ENCODE measurements at places on chromosomes 3 and 15. TPM values are rescaled to one million over a fixed set of nuclear protein-coding genes. Genes with fewer than 3 reads are reported as not detected.

DNA sequence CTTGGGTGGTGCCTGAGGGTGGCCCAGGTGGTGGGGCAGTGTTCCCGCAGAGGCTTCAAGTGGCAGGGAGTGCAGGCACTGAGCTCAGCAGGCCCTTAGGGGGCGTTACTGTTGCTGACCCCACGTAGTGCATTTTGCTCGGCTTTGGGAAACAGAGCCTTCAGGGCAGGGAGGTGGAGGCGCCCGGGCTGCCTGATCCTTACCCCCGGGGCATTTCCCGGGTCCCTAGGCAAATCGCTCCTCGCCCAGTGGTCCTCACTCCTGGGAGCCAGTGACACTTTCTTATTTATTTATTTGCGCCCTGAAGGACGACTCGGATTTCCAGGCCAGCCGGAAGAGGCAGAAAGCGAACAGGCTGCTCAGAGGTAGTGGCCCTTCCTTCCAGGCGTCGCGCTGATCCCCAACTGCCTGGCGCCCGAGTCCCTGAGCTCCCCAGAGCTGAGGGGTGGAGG is 10.1 kb upstream of the FOXB1 start:
- DNase-seq = no peak

DNA sequence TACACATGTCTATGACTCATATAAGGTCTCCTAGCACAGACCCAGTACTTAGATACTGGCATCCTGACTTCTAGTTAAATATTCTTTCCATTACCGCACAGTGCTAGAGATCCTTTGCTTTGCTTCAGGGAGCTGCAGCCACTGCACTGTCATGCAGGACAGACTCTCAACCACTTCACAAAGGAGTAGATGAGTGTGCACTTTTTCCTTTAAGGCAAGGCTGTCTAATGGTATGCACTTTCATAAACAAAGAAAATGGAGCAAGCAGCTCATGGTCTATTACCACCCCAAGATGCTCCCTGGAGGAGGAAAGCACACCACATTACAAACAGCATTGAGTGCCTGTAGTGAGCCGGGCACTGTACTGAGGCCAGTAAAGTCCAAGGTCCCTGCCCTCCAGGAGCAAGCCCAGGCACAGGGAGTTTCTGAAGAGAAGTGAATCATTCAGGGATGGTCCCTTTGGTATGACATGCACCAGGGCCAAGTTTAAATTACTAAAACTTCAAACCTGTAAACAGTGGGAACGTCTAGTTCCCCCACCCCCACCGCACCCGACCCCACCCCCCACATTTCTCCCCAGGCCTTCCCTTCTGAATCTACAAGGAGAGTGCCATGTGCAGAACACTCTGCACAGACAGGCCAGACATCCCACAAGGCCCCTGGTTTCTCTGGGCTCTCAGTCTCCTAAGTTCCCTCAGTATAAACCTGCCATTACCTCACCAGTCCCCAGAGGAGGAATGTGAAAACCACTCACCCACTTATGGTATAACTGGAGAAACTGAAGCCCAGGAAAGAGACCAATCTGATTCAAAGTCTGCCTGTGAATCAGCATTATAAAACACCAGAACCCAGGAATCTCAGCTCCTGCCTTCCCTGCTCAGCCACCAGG is 107.8 kb upstream of the BCL6 start:
- peak; percentile 38 for DNase-seq

The PTX3 gene
- 0.16 TPM for polyA plus RNA-seq

The TUSC7 gene
- not detected for polyA plus RNA-seq

DNA sequence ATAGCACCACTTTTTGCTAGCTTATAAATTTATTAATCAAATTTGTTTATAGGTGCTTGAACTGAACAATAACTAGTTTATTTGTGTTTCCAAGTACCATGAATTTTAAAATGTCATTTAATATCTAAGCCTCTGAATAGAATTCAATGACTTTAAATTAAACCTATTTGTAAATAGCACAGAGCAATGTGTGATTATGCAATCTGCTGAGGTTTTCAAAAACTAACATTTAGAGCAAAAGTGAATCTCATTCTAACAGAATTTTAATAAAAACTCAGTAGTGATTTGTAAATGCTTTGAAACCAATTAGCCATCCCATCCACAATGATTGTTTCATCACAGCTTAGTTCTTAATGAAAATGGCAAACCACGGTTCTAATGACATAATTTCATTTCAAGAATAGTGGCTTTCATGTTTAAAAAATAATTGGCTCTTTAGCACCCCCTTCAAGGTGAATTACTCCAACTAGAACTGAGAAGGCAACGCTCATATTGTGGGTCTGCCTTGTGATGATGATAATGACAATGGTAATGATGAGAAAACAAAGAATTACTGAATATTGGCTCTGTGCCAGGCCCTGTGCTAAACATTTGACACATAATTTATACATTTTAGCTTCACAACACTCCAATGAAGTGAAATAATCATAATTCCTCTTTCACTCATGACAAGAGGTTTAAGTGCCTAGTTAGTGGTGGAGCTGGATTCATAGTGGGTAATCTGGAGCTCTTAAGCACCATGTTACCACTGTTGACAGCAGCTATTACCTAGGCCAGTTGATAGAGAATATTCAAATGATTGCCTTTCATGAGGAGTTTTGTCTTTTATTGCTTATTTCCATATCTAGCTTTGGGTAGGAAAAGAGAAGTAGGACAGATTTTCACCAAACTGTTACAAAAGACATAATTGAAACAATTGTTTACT is 145.7 kb downstream of the RBMS3 start:
- no peak for DNase-seq

DNA sequence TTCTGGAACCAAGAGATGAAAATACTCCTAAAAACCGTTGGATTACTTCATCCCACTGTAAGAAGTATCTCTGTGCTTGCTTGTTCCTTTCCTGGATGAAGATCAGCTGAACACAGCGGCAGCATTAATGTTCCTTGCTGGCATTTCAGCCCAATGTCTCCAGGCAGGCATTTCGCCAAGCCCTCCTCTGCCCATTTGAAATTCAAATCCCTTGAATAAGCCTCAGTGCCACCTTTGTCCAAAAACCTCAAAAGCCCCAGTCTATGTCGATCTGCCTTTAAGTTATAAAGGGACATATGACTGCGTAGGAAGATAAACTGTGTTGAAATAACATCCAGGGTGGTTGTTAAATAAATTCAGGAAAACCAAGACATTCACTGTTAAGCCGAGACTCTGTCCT is 156.8 kb upstream of the PDZRN3 start:
- DNase-seq = no peak

- DNase-seq = no peak
Measured at GRCh38 chr3:32510075-32510724, 7.5 kb upstream of the CMTM6 start.

DNA sequence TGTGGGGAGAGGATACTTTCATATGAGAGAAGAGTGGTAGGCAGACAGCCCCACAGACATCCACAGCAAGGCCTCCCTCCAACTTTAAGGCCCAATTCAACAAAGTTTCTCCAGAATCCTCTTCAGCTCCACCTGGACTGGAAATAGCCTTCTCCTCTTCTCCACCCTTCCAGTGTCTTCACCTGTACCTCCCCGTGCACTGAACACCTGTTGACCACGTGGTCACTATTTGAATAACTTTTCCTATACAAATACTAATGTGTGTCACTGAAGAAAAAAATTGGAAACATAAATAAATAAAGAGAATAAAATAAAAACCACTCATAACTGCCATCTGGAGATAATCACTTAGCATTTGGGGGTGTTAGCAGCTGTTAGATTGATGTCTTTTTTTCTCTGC is 52.9 kb downstream of the CCNL1 start:
- no peak for DNase-seq

- no peak for DNase-seq
Measured at GRCh38 chr15:62579842-62580241, 414.8 kb upstream of the C2CD4B start.

GRCh38 chr15:67017311-67017710 is 48.1 kb upstream of the SMAD3 start:
- no peak for DNase-seq

The CDHR4 gene
- not detected for polyA plus RNA-seq

GRCh38 chr3:187017511-187018230 is 87.3 kb downstream of the ST6GAL1 start:
- no peak for DNase-seq

DNA sequence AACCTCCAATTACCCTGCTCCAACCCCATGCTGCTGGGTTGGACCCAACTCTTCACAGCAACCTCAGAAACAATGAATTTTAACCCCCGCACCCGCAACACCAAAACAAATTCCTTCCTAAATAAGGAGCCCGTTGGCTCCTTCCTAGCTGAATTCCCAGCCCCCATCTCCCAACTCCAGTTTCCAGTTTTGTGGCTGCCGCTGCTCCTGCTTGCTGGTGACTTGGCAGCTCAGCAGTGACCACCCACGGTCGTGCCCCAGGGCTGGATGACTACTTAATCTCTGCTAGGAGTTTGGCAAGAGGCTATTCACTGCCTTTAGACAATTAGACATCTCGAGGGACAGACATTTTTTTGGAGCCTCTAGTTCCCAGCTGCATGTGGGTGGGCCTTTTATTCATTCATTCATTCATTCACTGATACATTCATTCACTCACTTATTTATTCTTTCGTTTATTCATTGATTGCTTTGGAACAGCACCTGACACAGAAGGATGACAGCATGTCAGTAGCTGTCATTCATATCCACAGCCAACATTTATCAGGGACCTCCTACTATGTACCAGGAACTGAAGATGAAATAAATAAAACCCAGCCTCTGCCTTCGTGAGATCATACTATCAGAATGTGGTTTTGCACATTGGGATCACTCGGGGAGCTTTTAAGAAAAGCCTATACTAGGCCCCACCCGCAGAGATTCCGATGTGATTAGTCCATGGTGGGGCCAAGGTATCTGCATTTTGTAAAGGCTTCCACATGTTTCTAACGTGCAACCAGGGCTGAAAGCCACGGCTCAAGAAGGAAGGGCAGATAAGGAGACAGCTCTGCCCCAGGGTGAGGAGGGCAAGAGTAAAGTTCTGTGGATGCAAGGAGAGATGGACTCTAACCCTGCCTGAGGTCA is 256.5 kb downstream of the SHQ1 start:
- peak; percentile 26 for DNase-seq

The GOLGA6L10 gene
- 0.36 TPM for polyA plus RNA-seq

- DNase-seq = no peak
Measured at GRCh38 chr3:12561397-12561796, 4.5 kb downstream of the MKRN2 start.

The GNAT1 gene
- not detected for polyA plus RNA-seq

GRCh38 chr3:151443583-151443982 is 17.3 kb downstream of the IGSF10 start:
- DNase-seq = no peak

DNA sequence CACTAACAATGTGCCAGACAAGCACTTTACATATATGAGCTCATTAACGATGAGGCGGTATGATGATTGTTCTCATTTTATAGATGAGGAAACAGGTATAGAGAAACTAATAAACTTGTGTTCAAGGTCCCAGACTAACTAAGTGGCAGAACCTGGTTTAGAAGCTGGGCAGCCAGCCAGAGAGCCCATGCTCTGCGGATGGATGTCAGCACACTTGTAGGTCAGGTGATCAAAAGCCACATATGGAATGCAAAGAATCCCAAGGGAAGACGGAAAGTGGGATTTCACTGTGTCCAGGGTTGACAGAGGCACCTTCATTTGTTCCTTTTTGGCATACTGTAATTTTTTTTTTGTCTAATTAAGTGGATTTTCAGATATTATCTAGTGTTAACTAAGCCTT is 103.7 kb downstream of the EFL1 start:
- no peak for DNase-seq

DNA sequence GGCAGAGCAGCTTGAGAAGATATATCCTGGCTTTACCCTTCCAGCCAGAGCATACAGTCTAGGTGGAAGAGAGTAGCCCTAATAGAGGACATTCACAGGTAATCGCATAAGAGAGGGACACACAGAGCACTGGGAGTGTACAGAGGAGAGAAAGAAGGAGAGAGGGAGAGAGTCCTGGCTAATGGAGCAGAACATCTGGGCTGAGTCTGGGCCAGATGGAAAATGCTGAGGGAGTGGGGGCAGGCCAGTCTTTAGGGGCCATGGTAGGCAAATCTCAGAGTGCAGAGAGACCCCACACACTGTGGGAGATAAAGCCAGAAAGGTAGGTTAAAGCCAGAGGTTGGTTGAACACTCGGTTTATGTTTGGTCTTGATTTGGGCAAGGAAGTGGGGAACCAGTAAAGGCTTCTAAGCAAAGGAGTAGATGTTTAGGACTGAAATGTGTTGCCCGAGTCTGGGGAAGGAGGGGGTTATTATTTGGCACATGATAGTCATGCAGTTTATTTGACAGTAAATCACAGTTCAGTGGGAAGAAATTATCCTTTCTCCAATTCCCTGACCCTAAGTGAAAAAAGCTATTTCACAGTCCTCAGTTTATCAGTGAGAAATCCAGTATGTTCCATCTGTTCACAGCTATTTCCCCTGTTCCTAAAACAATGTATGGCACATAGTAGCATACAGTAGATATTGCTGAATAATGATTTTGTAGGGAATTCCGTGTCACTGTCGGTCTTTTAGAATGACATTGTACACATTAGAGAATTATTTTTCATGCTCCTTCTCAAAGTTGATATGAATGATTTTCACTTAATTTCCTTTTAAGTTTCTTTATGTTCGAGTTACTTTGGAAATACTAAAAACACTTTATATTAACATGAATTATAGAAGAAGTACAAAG is 45.7 kb downstream of the PDHB start:
- no peak for DNase-seq

GRCh38 chr15:90610190-90610589 is 80.5 kb downstream of the CRTC3 start:
- DNase-seq = no peak

The NR1I2 gene
- not detected for polyA plus RNA-seq

The SLC25A36 gene
- polyA plus RNA-seq = 69.2 TPM

GRCh38 chr3:146529021-146529420 is 15.4 kb downstream of the PLSCR1 start:
- DNase-seq = no peak

DNA sequence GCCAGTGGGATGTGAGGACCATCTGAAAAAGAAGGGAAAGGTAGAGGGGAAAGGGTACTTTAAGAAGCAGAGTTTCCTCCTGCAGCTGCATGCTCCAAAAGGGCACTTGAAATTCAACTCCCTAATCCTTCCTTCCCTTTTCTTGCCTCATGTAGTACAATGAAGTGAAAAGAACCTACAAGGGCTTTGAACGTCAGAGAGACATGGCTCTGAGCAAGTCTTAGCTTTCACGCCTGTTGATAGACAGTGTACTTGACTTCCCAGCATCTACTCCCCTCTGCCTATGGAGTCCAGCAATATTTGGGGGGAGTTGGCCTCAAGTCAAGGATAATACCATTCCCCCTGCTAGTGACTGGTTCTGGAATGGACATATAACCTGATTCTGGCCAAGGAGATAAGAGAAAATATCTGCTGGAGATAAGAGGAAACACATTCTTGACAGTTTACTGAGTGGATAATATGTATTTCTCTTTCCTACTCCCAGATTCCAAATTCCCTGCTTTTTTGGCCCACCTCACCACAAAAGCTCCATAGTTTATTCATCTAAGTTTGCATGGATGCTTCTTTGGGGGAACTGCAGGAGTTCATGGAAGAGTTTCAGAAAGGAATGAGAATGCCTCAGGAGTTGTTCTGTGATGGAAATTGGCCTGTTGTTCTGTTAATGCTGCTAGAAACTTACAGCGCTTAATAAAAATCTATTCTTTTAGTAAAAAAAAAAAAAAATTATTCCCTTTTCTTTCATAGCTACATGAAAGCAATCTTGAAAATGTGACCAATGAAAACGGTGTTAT is 193.0 kb upstream of the TPM1 start:
- DNase-seq = no peak

The BNC1 gene
- 137 TPM for polyA plus RNA-seq
